ENCODE measurements at places on chromosomes 5 and 9.

- no peak for DNase-seq
These were observed 5.8 kb upstream of the ALDH1A1 start for GRCh38 chr9:72958485-72959281.

DNA sequence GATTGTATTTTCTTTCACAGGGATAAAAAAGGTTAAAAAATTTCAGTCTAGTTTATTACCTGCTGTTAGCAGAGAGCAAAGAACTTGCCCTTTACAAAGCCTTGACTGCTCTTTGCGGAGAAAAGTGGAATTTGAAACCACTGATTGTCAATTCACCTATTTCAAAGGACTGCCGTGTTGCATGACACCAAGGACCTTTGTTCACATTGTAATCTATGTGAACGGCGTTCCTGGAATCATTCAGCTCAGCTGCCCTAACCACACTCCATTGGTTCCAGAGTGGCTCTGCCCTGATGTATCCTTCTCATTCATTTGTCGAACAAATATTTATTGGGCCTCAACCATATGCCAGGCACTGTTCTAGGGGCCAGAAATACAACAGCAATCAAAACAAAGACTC is 377.5 kb upstream of the RFX3 start:
- peak; percentile 42 for DNase-seq

DNA sequence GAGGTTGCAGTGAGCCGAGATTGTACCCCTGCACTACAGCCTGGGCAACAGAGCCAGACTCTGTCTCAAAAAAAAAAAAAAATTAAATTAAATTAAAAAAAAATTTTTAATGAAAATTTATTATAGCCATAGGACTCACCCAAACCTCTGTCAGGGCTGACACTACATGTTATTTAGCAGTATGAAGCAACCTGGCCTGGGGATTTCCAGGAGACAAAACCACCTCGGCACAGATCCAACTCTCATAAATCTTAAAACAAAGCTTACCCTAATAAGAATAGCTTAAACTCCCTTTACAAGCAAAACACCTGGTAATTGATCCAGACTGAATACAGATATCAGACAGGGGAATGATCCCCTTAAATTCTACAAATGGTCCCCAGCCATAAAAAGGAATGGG is 38.4 kb downstream of the PPP1R2B start:
- no peak for DNase-seq

- DNase-seq: no peak
These were observed 63.7 kb upstream of the ZNF622 start for GRCh38 chr5:16529306-16529705.

DNA sequence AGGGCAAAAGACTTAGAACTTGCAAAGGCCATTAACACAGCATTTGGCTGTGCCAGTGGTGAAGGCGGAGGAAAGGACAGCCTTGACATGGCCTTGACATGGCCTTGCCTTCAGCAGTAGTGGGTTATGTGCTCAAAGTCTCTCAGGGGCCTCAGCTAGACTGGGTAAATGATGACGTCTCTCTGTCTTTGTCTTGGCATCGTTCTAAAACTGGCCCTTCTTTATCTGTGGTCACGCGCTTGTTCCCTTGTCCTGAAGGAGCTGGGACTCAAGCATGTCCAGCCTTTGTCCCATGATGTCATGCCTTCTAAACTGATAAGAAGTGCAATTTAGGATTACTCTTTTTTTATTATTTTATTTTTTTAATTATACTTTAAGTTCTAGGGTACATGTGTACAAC is 88.7 kb upstream of the ATP10B start:
- no peak for DNase-seq

DNA sequence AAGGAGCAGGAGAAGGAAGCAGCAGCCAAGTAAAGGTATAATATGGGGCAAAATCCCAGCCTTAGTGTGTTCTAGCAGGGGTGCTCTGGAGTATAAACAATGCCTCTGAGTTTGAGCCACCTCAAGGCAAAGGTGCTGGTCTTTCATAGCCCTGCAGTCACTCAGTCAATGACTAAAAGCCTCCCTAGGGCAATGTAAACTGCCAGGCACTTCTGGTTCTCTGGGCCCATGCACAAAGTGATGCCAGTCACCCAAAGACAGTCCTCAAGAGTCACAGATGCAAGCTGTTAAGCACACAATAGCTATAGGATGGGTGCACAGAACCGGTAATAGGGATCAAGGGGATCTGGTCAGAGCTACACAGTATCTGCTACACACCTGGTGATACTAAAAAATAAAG is 12.6 kb downstream of the ZBTB5 start:
- no peak for DNase-seq

- no peak for DNase-seq
These were observed 176.7 kb downstream of the MED10 start for GRCh38 chr5:6201631-6202030.

DNA sequence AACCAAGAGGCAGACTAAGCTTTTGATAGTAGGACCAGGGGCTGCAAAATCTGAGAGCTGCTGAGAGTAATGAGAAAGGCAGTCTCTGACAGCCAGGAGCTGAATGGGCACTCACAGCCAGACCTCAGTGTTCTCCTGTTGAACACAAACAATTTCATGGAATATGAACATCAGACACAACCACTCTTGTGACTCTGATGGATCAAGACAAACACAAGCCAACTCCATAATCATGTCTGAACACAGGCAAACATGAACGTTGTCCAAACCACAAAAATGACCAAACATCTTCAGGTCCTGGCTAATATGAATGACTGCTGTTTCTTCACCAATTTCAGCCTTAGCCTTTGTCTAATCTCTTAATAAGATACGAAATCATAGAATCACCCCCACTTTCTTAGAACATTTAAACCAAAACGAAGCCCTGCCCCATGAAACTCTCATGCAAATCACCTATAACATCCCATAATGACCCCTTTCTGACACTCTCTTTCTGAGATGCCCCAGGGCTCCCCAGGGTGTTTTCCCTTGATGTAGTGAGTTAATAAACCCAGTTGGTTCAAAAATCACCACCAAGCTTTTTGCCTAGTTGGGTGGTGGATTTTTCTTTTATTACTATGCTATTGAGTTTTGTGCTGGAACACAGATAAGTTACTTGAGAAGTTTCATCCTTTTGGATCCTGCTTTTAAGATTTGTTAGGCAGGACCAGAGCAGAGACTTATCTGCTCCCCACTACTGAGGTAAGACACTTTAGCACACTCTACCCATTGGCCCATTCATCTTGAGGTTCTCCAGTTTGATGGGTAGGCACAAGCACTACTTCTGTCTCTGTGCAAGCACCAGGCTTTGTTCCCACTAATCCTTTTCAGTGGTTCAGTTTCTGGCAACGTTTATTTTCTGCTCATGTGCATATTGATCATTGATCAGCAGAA is 5.9 kb upstream of the ERAP2 start:
- DNase-seq: no peak

DNA sequence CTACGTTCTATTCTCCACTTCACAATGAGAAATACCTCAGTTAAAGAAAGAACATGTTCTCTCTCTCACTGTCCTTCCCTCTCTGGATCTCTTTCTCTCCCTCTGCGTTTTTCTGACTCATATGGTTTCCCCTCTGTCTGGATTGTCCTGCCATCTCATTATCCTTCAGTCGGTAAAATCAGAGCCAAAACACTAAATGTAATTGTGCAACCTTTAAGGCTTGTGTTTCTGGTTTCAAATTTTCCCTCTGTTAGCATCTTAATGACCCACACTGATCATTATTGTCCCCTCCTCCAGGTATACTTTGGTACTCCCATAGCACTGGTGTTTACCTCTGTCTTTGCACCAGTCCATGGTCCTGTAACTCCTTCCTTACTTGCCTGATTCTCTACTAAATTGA is 509.4 kb upstream of the C9orf72 start:
- DNase-seq: no peak

GRCh38 chr9:127971357-127972235 is 9.2 kb downstream of the EEIG1 start:
- no peak for DNase-seq

DNA sequence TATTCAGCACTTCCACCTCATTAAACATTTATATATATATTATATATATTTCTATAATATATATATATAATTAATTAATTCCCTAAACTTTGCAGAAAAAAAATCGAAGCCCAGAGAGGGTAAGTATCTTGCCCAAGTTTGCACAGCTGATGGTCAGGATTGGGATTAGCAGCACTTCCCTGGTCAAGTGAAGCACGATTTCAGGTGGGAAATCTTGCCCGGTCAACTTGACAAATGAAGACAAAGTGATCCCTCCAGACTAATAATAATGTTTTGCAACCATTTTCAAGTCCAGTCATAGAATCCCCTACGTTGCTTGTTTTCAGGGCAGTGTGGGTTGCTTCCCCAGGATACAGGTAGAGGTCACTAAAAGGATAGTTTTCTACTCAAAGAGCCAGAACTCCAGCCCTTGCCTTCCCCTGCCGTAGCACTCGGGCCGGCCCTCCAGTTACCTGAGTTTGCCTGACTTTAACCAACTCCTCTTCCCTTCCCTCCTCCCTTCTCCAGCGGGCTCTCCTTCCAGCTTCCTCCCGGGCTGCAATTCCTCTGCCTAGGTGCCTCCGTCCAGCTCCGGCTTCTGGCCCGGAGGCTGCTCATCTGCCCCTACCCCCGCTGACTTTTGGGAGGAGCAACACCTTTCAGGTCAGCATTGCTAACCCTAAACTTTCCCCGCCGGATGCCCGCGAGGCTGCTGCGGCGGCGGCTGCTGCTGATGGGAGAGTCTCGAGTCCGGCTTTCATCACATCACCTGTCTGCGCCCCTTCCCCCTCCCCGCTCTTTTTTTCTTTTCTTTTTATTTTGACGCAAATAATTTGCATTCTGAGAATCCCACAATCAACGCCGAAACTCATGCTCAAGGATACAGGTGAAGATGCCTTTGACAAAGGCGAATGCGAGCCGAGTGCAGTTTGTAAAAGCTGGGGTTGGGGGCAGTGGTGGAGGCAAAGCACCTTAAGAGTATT is 930 bp downstream of the PRLR start:
- DNase-seq: peak; percentile 91

DNA sequence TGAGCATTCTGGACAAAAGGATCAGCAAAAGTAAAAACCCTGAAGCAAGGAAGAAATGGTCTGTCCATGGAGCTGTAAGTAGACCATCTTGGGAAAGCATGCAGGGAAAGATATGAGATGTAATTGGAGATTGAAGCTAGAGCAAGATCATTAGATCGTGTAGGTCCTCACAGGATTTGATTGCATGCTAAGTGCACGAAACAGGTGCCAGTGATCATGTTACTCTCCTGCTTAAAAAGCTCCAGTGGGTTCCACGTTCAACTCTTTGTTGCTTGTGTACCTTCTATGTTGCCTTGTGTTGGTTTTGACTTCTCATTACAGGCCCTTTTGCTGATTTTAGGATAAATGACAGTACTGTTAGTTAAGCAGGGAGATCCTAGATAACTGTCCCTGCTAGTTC is 442.0 kb downstream of the DMRT2 start:
- DNase-seq: no peak

- DNase-seq: no peak
These were observed 52.3 kb upstream of the JMY start for GRCh38 chr5:79183617-79184016.

DNA sequence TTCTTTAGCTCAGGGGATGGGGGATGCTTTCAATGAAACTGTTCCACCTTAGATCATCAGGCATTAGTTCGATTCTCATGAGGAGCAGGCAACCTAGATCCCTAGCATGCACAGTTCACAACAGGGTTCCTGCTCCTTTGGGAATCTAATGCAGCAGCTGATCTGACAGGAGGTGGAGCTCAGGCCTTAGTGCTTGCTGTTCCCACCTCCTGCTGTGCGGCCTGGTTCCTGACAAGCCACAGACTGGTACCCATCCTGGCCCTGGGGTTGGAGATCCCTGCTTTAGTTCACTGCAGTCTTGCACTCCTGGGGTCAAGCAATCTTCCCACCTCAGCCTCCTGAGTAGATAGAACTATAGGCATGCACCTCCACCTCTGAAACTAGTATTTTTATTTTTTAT is 1369.8 kb upstream of the NUDT12 start:
- DNase-seq: no peak

- DNase-seq: no peak
These were observed 70.0 kb downstream of the RXRA start for GRCh38 chr9:134396258-134396742.

- no peak for DNase-seq
These were observed 141.4 kb downstream of the AOPEP start for GRCh38 chr9:94867842-94868312.

DNA sequence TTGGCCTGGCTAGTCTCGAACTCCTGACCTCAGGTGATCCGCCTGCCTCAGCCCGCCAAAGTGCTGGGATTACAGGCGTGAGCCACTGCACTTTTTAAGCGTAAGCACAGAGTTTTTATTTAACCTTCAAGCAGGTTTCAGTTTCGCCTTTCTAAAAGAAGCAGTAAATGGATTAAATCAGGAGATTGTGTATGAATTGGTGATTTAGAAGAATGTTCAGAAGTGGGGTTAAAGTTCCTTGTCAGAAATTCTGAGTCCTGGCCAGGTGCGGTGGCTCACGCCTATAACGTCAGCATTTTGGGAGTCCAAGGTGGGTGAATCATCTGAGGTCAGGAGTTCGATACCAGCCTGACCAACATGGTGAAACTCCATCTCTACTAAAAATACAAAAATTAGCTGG is 12.2 kb downstream of the HSPA4 start:
- DNase-seq: no peak

DNA sequence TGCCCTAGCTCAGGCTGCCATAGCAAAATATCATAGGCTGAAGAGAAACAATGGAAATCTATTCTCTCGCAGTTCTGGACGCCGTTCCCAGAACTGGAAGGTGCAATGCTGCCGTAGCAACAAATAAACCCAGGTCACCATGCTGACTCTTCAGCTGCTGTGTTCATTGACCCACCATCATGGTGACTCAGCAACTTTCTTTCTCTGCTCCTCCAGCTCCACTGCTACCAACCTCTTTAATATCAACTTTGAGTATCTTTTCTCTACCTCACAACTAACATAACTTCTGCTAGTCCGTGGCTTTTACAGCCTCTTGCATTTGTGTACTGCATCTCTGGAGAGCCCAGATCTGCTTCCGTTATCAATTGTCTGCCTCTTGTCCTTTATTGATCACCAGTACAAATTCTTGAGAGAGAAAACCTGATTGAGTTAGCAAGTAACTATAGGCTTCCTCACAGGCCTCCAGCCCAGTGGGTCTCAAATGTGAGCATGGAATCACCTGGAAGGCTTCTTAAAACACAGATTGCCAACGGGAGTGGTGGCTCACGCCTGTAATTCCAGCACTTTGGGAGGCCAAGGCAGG is 47.3 kb upstream of the SLC30A5 start:
- DNase-seq: no peak

- DNase-seq: peak; percentile 1
These were observed 733.9 kb downstream of the PRELID2 start for GRCh38 chr5:145101246-145101645.

- DNase-seq: no peak
These were observed 227.3 kb downstream of the FANCC start for GRCh38 chr9:95090023-95090791.

GRCh38 chr5:151284392-151284967 is 19.1 kb downstream of the SLC36A3 start:
- DNase-seq: no peak

- peak; percentile 16 for DNase-seq
These were observed 190.6 kb downstream of the MAT2B start for GRCh38 chr5:163695830-163696578.

GRCh38 chr5:172855597-172856292 is 21.7 kb downstream of the ERGIC1 start:
- DNase-seq: no peak
